ENCODE measurements at places on chromosomes 11 and 22.

- DNase-seq: no peak
Measured at GRCh38 chr22:41271787-41272186, 14.2 kb downstream of the RANGAP1 start.

DNA sequence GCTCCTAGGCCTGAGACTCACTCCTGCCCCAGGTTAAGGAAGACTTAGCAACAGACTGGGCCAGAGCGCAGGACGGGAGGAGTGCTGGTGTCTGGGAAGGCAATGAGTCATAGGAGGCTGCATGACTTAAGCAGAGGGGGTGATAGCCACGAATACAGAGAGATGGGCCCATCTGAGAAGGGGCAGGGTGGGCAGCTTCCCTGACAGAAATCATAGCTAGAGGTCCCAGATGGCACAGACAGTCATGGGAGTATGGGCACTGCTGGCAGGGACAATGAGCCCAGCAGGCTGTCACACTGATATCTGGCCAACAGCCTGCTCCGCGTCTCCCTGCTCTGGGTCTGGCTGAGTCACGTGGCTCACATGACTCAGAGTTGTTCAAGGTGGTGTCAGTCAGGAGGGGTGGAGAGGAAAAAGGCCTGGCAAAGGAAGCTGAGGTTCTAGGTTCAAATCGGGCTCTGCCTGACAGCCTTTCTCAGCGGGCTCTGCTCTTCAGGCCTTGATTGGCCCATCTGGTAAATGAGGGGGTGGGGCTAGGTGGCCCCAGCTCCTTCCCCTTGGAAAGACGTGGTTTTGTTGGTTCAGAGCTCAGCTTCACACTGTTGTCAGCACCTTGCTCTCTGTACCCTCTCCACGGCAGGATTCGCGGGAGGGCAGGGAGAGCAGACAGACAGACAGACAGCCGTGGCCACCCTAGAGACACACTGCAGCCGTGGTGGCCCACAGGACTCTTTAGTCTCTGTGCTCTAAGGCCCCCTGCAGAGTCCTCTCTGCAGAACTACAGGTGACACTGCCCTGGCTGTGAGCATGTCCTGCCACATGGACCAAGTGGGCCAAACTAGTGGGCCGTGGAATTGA, 47.8 kb downstream of the DBX1 start:
- peak; percentile 77 for DNase-seq

DNA sequence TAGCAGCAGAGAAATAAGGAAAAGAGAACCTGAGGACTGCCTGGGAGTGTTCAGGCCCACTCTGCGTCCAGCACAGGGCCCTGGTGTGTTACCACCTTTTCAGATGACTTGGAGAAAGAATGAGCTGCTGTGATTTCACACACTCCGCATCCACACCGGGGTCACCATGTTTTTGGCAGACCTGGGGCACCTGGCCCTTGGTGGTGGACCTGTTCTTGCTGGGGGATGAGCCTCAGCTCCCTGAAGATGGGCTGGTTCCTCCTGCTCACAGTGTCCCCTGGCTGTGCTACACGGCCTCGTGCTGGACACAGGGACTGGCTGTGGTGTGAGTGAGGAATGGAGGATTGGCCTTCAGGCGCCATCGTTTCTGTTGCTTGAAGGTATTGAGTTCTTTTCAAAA, 1381.4 kb downstream of the TBC1D22A start:
- no peak for DNase-seq

DNA sequence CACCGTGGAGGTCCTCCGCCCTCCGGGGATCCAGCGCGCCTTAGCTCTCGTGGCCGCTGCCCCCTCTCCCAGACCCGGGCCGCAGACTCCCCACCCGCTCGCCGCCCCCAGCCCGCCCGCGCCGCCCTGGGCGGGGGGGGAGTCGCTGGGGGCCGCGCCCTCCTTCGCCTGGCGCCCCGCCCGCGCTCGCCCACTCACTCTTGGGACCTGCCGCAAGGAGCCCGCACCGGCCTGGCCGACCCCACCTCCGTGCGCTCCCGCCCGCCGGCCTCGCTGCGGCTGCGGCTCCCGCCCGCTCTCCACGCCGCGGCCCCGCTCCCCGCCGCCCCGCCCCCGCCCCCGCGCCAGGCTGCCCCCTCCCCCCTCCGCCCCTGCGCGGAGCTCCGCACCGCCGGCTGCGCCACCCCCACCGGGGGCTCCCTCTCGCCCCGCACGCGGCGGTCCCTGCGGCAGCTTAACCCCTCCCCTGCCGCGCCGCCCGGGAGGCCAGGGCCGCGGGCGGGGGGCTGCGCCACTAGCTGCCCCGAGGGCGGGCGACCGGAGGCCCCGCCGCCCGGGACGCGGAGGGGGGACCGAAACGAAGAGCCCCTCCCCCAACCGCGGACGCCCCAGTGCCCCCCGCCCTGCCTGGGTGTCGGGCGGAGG, 724 bp upstream of the RASGRP2 start:
- no peak for DNase-seq

DNA sequence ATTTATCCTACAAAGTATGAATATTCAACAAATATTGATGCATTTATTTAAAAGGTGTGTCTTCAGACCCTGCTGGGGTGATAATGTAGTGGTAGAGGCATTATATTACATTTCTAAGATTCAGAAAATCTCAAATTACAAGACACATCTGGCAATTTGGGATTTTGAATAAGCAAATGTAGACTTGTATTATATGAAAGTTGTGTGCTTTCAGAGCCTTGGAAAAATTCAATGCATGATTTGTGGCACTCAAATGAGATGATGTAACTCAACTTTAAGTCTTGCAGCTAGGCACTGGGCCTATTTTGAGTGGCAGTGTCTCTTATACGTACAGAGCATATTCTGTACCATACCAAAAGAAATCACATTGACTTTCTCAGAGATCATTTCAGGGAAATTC, 214.4 kb downstream of the ETS1 start:
- DNase-seq: no peak

DNA sequence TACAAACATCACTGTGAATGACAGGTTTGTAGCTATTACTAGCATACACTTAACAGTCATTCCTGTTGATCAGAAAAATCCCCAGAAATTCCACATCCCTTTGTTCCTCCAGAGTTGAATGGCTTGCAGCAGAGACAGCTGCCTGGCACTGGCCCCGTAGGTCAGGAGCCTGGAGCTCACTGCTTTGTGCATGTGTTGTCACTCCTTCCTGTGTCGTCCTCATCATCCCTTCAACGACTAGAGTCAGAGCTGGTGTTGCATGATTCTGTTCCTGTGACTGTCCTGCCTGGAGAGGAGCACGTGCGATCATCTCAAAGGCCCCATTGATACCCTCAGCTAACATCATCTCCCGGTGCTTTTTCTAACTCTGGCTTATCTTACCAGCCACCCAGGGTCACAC, 58.3 kb downstream of the LDLRAD3 start:
- no peak for DNase-seq

- peak; percentile 3 for DNase-seq
Measured at GRCh38 chr11:84855508-84856245, 771.5 kb downstream of the DLG2 start.

DNA sequence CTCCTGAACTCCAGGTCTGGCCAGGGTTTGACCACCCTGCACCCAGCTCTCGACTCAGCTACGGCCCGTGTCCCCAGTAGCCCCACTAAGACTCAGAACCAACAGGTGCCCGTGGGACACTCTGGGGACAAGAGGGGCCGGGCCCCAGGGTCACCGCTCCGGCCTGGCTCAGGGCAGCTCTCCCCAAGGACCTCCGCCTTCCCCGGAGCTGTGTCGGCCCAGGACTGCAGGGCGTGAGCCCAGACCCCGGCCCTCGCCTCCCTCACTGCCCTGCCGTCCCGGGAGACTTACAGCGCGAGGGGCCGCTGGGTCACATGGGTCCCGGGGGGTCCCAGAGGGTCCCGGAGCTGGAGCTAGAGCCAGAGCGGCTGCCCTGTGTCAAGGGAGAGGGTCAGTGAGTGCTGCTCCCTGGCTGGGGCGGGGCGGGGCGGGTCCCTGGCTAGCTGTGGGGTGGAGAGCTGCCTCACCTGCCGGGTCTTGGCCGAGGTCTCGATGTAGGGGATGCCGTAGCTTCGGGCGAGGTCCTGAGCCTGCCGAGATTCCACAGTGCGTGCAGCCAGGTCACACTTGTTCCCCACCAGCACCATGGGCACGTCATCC, 2.3 kb downstream of the HRAS start:
- DNase-seq: no peak

DNA sequence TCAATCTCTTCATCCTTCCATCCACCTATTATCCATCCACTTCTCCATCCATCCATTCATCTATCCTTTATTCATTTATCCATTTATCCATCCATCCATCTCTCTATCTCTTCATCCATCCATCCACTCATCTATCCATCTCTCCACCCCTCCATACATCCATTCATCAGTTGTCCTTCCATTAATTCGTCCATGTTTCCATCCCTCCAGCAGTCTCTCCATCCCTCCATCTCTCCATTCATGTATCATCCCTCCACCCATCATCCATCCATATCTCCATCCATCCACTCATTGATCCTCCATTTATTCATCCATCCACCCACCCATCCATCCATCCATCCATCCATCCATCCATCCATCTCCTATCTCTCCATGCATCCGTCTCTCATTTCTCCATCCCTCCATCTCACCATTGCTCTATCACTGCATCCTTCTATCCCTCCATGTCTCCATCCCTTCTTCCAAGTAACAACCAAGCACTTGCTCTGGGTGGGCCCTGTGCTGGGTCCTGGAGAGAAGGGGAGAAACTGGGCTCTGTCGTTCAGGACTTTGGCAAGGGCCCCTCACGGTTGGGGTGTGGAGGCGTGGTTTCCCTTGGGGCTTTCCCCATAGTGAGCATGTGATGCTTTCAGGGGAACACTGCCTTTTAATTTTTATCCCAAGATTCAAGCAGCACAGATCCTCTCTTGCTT, 43.3 kb downstream of the SMIM38 start:
- no peak for DNase-seq

GRCh38 chr11:126628450-126628789, 272.9 kb downstream of the ST3GAL4 start:
- no peak for DNase-seq

DNA sequence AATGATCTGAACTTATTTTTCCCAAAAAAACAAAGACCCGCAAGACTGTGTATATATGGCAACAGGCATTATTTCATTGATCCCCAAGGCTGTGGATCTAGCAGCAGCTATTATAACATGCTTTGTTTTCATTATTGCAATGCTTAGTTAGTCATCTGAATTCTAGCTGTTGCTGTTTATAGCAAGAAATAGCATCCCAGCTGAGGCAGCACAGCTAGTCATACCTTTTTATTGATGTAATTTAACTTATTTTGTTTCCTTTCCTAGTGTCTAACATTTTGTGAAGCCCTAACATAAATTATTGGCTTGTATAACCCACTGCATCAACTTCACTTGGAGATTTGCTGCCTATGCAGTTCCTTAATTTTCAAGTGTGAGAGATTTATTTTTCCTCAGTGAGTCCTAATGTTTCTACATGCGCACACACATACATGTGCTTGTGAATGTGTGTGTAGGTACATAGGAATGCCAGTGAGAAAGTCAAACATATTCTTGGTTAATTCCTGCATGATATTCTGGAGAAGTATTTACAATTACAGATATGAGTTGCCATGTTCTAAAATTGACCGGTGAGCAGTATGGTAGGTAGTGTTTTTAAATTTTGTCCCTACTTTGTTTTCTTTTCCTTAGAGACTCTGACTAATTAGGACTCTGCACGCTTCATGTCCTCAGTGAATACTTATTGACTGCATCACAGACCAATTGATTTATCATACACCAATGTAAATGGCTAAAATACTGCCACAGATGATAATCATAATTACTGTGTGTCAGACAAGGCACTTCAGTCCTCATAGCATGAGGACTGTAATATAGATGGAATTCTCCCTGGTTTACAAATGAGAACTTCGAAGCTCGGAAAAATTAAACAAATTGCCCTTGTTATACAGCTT, 119.3 kb downstream of the WNT11 start:
- DNase-seq: peak; percentile 69

DNA sequence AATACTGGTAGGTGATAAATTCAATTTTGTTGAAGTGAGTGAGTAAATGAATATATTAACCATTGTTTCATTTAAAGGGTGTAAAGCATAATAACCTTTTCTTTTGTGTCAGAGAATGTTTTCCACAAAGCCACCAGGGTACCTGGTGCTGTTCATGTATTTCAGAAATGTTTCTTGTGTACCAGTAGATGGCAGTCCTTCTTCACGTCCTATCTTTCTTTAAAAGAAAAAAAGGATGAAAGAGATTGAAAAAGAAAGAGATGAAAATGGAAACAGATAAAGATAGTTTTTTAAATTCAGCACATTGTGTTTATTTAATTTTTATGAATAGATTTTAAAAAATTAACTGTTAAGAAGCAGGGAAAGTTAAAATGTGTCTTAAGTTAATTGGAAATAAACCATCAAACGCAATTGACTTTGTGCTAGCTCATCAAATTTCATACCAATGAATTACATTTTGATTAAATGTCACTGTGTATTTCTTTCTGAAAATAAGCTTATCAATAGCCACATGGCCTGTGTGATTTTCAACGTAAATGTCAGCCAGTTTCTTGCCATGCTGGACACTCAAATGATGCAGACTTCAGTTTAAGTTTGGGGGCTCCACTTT, 65.5 kb upstream of the CHORDC1 start:
- no peak for DNase-seq

DNA sequence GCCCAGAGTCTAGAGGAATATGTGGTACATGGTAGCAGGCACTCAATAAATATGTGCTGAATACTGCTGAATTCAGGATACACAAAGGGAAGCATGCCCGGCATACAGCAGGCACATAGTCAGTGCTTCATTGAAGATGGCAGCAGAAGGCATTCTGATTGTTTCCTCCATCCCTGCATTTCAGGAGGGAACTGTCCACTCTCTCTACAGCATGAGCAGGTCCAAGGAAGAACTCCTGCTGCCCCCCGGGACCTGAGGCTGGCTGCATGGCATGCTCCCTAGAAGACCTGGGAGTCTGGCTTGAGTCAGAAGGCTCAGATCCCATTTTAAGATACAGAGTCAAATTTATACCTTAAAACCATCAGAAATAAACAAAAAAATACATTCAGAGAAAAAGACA, 319.3 kb upstream of the NARS2 start:
- DNase-seq: no peak

- DNase-seq: no peak
Measured at GRCh38 chr11:32316232-32316631, 119.1 kb downstream of the WT1 start.

- no peak for DNase-seq
Measured at GRCh38 chr11:12013781-12014180, 5.4 kb upstream of the DKK3 start.

DNA sequence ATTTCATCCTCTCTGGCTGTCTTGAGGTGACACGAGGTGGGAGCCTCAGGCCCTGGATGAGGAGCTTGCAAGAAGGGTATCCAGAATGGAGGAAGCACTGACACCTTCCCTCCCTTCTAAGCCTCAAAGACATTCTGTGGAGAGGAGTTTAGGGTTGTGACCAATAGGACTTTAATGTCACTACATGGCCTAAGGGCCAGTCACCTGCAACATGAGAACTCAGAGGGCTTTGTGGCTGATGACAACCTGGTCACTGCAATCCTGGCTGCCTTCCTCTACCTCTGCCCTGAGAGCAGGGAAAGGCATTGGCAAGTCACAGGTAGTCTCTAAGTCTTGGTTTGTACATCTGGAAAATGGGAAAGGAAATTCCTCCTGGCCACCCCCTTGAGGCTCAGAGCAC, 33.7 kb downstream of the PISD start:
- DNase-seq: no peak

GRCh38 chr11:35486446-35486845, 39.0 kb downstream of the PAMR1 start:
- DNase-seq: no peak

- no peak for DNase-seq
Measured at GRCh38 chr22:37012262-37012904, 6.9 kb downstream of the TST start.

GRCh38 chr11:123393312-123393927, 36.6 kb upstream of the GRAMD1B start:
- no peak for DNase-seq

Data from AG04450 (cell line).